GM10248 (cell line): ENCODE measurements at places on chromosomes 4 and X.

DNA sequence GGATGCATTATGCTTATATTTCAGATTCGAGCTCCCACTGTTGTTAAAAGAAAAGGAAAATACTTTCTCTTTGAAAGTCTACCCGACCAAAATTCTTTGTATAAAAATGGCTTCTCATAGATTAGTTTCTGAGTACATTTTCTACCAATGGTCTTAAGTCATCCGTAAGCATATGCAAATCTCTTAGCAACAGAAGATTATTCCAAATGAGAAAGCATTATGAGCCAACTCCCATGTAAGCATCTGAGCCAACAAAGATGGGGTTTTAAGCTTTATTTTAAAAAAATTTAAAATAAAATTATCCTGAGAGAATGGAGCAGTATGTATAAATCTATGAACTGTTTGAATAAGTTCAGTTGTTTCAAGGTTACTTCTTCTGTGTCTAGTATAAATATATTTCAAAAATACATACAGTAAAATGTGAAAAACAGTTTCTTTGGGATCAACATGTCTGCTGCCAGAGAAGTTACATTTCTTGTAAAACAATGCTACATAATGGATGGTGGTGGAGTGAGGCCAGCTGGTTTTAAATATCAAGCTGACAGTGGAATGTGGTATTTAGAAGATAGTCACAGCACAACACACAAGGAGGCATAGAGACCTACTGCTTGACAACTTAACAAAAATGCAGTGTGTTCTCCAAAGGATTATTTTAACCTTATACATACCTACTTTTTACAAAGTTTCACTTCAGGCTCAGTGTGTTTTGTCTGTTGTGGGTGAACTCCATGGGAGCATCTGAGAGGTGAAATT, 199.5 kb upstream of the DIPK2B start:
- no peak for DNase-seq

DNA sequence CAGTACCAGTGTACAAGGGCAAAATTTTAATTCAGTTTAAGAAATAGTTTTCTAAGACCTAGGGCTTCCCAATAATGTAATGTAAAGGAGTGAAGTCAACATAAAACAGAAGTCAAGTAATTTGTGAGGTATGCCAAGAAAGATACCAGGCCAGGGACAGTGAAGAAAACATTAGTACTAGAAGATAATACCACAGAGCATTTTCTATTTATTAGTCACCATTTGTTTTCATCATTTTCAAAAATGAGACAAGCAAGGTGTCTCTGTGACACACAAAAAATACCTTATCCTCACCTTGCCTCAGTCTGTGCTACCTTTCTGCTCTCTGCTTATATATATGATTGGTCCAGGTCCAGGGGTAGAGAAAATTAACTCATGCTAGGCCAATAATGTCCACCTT, 46.8 kb downstream of the VEGFC start:
- DNase-seq, result no peak

DNA sequence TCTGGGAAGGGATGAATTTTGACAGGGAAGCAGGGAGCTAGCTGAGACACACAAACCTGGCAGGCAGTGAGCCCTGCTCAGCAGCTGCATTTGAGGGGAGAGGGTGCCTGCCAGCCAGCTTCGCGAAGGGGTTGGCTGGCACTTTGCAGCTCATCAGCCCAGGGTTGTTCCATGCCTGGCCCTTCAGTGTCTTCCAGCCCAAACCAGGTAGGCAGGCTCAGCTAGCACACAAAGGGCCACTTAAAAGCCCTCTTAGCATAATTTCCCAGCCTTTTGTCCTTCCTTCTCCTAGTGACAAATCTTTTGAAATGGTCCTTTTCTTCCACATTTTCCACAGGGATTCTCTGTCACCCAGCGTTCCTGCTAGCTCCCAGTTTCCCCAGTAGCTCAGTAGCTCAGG, 4.3 kb upstream of the FRMPD3 start:
- DNase-seq, result no peak

DNA sequence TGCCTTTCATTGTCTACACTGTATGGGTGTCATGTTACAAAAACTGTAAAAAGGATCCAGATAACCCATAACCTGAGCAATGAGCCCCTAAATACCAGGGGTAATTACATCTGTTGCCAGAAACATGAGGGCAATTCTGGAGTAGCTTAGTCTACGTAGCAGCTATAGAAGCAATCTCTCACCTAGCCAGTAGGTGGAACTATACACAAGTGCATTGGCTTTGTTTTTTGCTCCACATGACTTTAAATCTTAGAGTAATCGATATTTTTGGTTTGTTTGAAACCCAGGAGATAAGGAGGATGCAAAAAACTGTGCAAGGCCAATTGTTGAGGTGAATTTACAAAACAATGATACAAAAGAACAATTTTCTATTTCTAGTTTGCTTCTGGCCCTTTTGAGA, 57.5 kb downstream of the GPR82 start:
- DNase-seq, result peak; percentile 58

DNA sequence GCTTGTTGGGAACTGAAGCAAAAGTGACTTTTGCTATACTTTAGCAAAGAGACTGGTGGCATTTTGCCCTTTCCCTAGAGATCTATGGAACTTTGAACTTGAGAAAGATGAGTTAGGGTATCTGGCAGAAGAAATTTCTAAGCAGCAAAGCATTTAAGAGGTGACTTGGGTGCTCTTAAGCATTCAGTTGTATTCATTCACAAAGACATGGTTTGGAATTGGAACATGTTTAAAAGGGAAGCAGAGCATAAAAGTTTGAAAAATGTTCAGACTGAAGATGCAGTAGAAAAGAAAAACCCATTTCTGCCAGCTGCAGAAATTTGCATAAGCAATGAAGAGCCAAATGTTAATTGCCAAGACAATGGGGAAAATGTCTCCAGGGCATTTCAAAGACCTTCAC, 21.6 kb downstream of the AIMP1 start:
- no peak for DNase-seq

GRCh38 chrX:46029777-46030176, 515.4 kb downstream of the ZNF674 start:
- DNase-seq, result no peak

GRCh38 chr4:108359986-108360681, 191.4 kb upstream of the LEF1 start:
- no peak for DNase-seq

DNA sequence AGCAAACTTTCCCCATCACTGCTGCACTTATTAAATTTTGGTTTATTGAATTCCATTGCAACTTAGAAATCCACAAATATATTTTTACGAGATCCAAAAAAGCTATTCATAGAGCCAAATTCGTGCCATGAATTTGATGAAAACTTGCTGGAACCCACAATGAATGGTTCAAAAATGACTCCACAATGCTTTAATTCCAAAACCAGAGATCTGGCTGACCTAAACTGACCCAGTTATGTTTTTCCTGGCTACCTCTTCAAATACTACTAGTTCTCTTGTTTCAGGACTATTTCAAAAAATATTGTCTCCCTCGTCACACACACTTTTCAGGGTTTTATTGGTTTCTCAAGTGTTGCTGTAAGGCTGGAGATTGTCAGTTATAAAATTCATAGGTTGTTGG, 474.8 kb downstream of the PDGFC start:
- no peak for DNase-seq

GRCh38 chr4:149884046-149884445, 68.4 kb upstream of the IQCM start:
- DNase-seq, result no peak

GRCh38 chr4:15010038-15010585, 7.8 kb downstream of the CPEB2 start:
- no peak for DNase-seq

DNA sequence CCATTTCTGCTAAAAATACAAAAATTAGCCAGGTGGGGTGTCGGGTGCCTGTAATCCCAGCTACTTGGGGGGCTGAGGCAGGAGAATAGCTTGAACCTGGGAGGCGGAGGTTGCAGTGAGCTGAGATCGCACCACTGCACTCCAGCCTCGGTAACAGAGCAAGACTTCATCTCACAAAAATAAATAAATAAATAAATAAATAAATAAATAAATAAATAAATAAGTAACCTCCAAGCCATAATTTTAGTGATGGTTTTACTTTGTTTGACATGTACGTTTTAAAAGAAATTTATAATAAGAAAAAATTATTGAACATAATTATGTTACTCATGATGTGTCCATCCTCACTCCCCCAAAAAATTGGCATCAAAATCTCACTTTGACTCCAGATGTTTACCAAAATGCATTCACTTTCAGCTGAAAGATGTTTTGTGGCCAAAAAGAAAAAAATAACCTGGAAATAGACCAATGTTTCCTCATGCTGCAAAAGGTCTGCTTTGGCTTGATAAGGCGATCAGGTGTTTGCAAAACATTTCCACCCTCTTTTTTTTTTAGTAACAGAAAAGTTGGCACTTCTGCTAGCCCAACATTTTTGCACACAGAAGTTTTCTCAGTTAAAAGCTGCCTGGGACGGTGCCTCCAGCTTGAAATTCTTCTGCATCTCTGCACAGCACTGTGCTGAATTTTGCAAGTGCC, 42.2 kb upstream of the DHRSX start:
- no peak for DNase-seq

- DNase-seq, result no peak
Measured at GRCh38 chr4:9804918-9805317, 23.5 kb downstream of the DRD5 start.
